ENCODE measurements at places on chromosomes 6 and 20.

- DNase-seq, result no peak
Observed at GRCh38 chr6:17780061-17780460, 73.3 kb upstream of the NUP153 start.

GRCh38 chr20:50333812-50334211, 143.2 kb downstream of the CEBPB start:
- DNase-seq, result no peak

- no peak for DNase-seq
Observed at GRCh38 chr20:49671433-49671832, 42.2 kb downstream of the B4GALT5 start.

GRCh38 chr6:17497535-17498095, 102.5 kb upstream of the FAM8A1 start:
- DNase-seq, result no peak

GRCh38 chr6:123519189-123519505, 117.6 kb downstream of the TRDN start:
- no peak for DNase-seq

- DNase-seq, result no peak
Observed at GRCh38 chr6:136403110-136403980, 113.7 kb upstream of the BCLAF1 start.

DNA sequence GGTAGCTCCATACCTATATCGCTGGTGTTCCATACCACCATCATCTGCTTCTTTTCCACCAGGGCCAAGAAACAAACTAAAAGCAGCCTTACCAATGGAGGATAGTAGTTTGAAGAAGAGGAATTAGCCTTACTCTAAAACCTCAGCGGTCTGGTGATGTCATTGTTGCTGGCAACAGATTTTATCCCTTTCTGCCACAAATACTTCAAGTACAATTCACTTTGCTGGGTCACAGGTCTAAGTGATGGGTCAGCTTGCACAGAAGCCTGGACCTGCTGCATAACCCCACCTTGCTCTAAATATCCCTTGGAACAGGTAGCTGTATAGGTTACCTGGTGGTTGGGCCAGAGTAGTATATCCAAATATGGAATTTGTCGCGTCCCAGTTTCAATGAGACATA, 53.2 kb upstream of the THEMIS start:
- DNase-seq, result no peak

DNA sequence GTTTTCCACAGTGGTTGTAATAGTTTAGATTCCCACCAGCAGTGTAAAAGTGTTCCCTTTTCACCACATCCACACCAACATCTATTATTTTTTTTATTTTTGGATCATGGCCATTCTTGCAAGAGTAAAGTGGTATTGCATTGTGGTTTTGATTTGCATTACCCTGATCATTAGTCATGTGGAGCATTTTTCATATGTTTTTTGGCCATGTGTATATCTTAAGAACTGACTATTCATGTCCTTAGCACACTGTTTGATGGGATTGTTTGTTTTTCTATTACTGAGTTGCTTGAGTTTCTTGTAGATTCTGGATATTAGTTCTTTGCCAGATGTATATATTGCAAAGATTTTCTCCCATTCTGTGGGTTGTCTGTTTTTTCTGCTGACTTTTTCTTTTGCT, 820.1 kb downstream of the TENT5A start:
- DNase-seq, result no peak

GRCh38 chr6:137430954-137431353, 63.2 kb downstream of the OLIG3 start:
- DNase-seq, result no peak

DNA sequence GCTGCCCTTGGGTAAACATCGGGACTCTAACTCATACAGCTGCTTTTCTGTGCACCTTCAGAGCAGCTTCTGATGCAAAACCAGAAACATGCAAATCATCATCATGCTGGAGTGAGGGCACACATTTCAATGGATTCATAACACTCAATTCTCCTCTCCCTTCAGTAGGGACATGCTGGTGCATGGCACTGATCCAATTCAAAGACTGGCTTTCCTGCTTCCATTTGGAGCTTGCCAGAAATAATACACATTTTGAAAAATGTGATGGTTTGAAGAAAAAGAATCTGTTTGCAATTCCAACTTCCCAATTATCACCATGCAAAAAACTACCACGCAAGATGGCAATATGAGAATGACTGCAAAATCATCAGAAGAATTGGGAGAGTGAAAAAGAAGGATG, 65.2 kb upstream of the PDE10A start:
- DNase-seq, result no peak

- no peak for DNase-seq
Observed at GRCh38 chr6:130995783-130996447, 67.1 kb downstream of the EPB41L2 start.

GRCh38 chr20:52291109-52291508, 99.5 kb upstream of the ZFP64 start:
- no peak for DNase-seq

- DNase-seq, result no peak
Observed at GRCh38 chr6:167294241-167294640, 3.1 kb downstream of the UNC93A start.

GRCh38 chr6:33885132-33886057, 81.6 kb upstream of the MLN start:
- DNase-seq, result no peak

DNA sequence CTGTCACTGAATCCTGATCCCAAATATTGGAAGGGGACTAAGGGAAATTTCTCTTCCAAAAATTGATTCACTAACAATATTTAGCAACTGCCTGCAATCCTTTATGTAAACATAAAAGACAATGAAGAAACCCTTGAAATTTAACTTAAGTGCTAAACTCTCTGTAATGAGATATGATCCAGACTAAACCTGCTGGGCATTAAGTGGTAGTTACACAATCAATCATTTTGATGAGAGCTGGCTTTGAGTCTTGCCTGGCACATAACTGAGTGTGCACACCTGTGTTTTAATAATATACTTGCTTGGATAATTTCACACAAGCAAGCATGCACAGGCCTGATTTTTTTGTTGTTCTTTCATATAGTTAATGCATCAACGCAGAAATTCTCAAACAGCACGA, 9.8 kb upstream of the ZFP64 start:
- no peak for DNase-seq

DNA sequence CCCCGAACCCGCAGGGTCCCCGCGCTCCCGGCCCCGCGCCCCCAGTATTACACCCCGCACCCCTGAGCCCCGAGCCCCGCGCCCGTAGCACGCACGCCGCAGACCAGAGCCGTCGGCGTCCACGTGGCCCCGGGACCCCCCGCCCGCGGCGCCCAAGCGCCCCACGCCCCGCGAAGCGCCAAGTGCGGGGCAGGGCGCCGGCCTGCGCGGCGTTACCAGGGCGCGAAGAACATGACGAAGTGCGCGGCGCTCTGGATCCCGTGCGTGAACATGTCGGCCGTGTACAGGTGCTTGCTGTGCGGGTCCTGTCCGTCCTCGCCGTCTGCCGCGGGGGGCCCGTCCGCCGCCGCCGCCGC, 312 bp downstream of the TXNDC5 start:
- DNase-seq, result no peak

- DNase-seq, result no peak
Observed at GRCh38 chr20:46255440-46256104, 52.7 kb downstream of the CDH22 start.

DNA sequence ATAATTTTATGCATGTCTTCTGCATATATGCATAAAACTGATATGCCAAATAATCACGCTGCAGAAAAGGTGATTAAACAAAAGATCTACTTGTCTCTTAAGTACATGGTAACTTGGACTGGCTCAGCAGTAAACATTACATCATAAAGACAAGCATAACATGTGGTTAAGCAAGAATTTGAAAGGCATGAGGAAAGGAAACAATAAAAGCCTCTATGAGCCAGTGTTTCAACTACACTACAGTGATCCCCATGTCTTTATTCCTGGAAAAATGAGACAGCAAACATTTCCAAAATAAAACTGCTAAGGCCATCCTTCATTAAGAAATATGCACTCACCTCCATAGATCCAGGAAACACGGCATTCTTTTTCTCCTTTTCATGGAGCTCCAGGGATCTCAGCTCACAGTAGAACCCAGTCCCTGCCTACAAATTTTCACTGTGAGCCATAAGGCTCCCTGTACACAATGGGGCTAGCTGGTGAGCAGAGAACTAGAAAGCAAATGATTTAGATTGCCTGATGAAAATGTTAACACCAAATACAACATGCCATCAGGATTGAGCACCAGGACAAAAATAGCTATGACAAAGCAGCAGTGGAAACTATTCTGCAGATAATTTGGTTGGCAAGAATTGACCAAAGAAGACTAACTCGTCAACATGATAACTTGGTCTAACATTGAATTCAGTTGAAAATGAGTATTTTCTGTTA, 156.1 kb downstream of the COL21A1 start:
- no peak for DNase-seq

GRCh38 chr6:168462289-168462853, 21.4 kb downstream of the SMOC2 start:
- no peak for DNase-seq

DNA sequence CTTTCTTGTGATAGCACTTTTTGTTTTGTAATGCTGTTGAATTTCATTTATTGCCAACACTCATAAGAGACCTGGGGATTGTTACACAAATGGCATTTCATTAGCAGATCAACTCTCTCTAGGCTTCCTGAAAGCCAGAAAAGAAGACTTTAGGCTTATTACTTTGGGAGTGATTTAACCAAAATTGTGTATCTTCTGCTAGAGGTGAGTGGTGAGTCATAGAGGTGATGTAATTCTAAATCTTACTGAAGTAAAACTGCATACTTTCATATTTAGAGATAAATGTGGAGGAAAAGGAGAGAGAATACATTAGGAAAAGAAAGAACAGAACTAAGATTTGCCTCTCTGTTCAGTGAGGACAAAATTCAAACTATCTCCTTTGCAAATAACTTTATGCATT, 304.7 kb upstream of the RGS17 start:
- DNase-seq, result no peak

DNA sequence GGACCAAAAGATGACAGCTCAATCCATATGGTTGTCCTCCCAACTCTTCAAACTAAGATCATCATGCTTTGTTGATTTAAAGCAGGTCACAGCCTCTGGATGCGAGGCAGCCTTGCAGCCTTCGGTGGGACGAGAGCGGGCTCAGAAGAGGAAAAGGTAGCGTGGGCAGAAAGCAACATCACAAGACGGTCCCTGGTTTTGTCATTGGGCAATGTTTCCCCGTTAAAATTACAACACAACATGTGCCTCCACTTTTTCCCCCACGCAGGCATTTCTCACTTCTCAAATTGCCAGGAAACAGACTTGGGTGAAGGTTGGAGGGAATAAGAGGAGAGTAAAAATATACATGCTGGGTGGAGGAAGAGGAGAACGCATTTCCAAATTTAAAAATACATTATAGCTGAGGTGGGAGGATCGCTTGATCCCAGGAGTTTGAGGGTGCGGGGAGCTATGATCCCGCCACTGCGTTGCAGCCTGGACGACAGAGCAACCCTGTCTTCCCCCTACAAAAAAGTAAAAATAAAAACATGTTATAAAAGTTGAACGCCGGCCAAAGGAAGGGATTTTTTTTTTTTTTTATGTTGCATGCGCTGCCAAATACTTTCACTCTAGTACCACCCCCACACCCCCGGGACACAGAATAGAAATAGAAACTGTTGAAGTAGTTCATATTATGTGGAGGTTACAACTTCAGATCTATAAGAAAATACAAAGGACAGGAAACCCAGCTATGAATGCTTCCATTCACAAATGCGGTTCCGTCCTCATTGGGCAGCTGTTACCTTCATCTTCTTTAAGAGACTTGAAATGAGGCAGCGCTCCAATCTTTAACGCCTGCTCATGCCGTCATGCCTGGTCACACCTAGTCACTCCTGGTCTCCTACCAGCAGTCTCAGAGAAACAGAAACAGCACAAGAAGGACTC, 13.9 kb upstream of the NAA20 start:
- DNase-seq, result no peak

GRCh38 chr6:1468126-1468525, 78.8 kb downstream of the FOXF2 start:
- no peak for DNase-seq

- no peak for DNase-seq
Observed at GRCh38 chr6:159375014-159375413, 205.8 kb downstream of the FNDC1 start.

DNA sequence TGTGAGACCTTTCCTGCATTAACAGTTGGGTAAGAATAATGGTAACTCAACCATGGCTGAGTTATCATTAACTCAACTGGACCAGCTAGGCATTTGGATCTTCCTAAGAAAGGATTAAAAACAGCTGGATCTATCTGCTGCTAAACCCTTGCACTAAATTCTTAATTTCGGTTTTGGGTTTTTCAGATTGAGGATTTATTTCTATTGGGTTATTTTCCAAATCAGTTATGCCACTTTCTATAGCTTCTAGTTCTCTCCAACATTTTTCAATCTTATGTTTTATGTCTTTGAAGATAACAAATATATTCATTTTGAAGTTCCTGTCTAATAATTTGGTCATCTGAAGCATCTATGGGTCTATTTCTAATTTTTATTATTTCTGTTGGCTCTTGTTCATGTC, 92.5 kb downstream of the KIF13A start:
- DNase-seq, result no peak

- no peak for DNase-seq
Observed at GRCh38 chr20:20407891-20408805, 40.2 kb downstream of the INSM1 start.

- peak; percentile 19 for DNase-seq
Observed at GRCh38 chr6:32785781-32786533, 22.6 kb upstream of the HLA-DQB2 start.
